ENCODE measurements at places on chromosomes 3 and 15. TPM values are rescaled to one million over a fixed set of nuclear protein-coding genes. Genes with fewer than 3 reads are reported as not detected.
A peak's percentile ranks its signal among the peaks of the same experiment; 100 is the strongest.

DNA sequence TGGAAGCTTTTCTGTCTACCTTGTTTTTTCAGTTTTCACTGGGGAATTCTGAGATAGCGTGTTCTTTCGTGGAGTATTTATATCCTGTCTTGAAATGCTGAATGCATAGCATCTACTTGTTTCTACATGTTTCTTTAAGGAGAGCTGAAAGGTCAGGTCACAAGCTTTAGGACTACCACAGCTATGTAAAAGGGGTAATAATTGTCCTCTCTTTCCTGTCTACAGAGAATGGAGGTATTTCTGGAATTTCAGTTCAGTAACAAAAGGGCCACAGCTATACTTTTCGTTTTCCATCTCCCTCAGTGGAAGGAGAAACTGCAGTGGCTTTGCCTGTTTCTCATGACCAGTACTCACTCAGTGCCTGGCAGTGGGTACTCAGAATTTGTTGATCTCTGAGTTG, 4.7 kb downstream of the INAFM2 start:
- peaks cover 10% of the 10 kb centered on the region for H3K36me3 ChIP-seq
- peak overlapping the region; percentile 91 for H3K27ac ChIP-seq
- peaks cover 79% of the 10 kb centered on the region for H3K4me1 ChIP-seq
- peak overlapping the region; percentile 84 for H3K4me3 ChIP-seq

DNA sequence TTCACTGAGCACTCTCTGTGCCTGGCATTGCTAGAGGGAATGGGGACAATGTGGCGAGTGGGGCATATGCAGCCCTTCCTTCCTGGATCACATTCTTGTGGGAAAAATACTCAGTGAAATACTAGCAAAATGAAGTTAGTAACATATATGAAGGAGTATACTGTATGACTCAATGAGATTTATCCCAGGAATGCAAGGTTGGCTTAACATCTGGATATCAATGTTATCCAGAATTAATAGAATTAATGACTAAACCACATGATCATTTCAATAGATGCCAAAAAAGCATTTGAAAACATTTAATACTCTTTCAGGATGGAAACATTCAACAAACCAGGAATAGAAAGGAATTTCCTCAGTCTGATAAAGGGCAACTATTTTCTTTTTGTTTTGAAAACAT, 27.5 kb downstream of the AMOTL2 start:
- H3K27ac ChIP-seq, result no peak overlapping the region
- H3K4me1 ChIP-seq, result peaks cover 36% of the 10 kb centered on the region
- DNase-seq, result no peak
- no peak overlapping the region for H3K4me3 ChIP-seq

DNA sequence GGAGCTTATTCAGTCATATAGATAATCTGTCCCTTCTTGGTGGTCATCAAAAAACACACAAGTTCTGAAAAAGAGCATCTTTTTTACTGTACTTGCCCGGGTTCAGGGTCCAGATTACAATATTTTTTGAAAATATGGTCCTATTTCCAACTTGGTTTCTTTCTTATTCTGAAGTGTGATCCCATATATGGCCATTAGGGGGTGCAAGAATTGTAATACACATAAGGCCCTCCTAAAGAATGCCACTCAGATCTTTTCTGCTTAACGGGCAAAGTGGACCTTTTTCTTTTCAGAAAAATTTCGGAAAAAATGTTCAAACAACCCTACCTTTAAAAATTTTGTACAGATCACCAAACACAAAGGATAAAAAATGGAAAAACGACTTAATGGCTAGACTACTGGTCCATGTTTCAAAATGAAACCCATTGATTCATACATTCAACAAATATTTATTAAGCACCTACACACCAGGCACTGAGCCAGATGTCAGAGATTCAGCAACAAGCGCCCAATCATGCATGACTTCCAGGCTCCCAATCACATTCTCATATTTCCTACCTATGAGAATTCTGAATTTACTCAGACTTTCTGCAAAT, 102.0 kb upstream of the MYRIP start:
- no peaks in the 10 kb centered on the region for H3K36me3 ChIP-seq
- no peak overlapping the region for H3K4me3 ChIP-seq
- peaks cover 2% of the 10 kb centered on the region for H3K4me1 ChIP-seq
- H3K27me3 ChIP-seq, result peaks cover 14% of the 10 kb centered on the region

- no peak overlapping the region for H3K4me3 ChIP-seq
- peaks cover 1% of the 10 kb centered on the region for H3K27me3 ChIP-seq
- DNase-seq, result no peak
- peaks cover 2% of the 10 kb centered on the region for H3K36me3 ChIP-seq
These were observed 20.3 kb upstream of the ADAMTS7 start for GRCh38 chr15:78831229-78832207.

DNA sequence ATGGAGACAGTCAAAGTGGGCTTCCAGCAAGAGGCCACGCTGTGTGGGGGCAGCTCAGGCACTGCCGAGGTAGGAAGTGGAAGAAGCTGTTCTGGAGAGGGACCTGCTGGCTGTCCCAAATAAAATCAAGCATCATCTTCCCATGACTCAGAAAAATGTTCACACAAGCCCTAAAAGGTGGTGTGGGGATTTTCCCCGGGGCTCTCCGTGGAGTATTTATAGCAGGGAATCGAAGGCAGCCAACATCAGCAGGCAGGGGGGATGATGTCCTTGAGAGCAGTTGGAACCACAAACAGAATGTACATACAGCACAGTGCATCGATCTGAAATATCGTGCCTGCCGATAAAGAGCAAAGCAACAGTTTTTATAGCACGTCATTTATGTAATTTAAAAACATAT, 27.6 kb downstream of the PRR23E start:
- H3K27ac ChIP-seq, result no peak overlapping the region
- H3K4me3 ChIP-seq, result no peak overlapping the region
- no peak for DNase-seq
- H3K27me3 ChIP-seq, result peaks cover 24% of the 10 kb centered on the region
- H3K4me1 ChIP-seq, result peaks cover 7% of the 10 kb centered on the region
- peaks cover 2% of the 10 kb centered on the region for H3K36me3 ChIP-seq

DNA sequence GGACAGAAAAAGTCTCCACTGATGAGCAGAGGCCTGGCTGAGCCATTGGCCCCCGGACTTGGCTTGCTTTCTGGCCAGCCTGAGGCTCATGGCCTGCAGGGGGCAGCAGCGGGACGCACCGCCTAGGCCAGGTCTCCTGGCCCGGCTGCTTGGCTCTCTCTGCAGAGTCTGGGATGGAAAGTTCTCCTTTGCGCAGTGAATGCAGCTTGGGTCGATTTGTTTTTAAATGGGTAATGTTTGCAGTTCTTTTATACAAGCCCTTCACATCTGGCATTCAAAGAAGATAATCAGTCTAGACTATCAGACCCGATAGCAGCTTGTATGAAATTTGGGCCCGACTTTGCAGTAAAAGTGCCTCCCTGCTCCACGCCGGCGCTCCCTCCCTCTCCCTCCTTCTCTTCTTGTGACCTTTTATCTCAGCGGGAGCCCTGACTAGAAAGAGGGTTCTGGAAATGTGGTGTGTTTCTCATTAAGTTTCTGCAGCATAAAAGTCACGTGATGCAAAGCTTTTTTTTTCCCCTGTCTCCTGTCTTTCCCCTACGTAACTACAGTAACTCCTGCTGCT, 59.9 kb downstream of the ZNF621 start:
- peaks cover 31% of the 10 kb centered on the region for H3K4me1 ChIP-seq
- no peak overlapping the region for H3K27ac ChIP-seq
- peaks cover 4% of the 10 kb centered on the region for H3K27me3 ChIP-seq
- DNase-seq, result no peak
- H3K4me3 ChIP-seq, result peak overlapping the region; percentile 16

GRCh38 chr3:23292432-23292831, 89.3 kb downstream of the UBE2E2 start:
- H3K4me1 ChIP-seq, result peaks cover 18% of the 10 kb centered on the region
- H3K4me3 ChIP-seq, result no peak overlapping the region
- DNase-seq, result no peak
- H3K27ac ChIP-seq, result no peak overlapping the region
- H3K36me3 ChIP-seq, result peaks cover 2% of the 10 kb centered on the region

GRCh38 chr15:56492236-56492635, 27.3 kb upstream of the MNS1 start:
- peaks cover 1% of the 10 kb centered on the region for H3K27me3 ChIP-seq
- H3K27ac ChIP-seq, result no peak overlapping the region
- H3K4me1 ChIP-seq, result peaks cover 5% of the 10 kb centered on the region
- H3K36me3 ChIP-seq, result no peaks in the 10 kb centered on the region
- DNase-seq, result no peak
- H3K4me3 ChIP-seq, result no peak overlapping the region

Gene LRRN1
- 2.2 TPM for total RNA-seq

Gene CIAO2A
- 28.7 TPM for total RNA-seq

Gene GOLGA6L22
- not detected for total RNA-seq

Gene TGM4
- total RNA-seq, result not detected

Gene C3orf49
- not detected for total RNA-seq

All from chondrocyte (in vitro differentiated cells).